SW480 (cell line): ENCODE measurements at places on chromosomes 1 and 21.

- DNase-seq = no peak
Observed at GRCh38 chr1:117562581-117563491, 43.0 kb upstream of the TENT5C start.

DNA sequence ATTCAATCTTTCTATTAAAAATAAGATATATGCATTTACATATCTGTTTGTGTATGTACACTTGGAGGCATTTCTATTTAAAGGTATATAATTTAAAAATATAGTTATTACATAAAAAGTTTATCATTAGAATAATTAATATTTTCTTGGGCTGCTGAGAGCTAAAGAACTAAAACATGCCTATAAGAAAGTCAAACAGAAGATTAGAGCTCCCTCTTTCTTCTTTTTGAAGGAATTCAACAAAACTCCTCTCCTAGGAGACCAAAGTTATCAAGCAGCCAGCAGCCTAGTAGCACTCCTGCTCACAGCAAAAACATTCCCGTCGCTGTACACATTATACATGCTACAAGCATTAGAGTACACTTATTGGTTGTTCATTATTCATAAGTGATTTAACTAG, 216.4 kb downstream of the VAV3 start:
- peak; percentile 11 for DNase-seq

GRCh38 chr1:112563341-112563740, 54.6 kb downstream of the WNT2B start:
- DNase-seq = no peak

GRCh38 chr1:229042482-229042881, 228.4 kb upstream of the RAB4A start:
- no peak for DNase-seq

- no peak for DNase-seq
Observed at GRCh38 chr1:44313265-44313918, 41.7 kb downstream of the ERI3 start.

GRCh38 chr1:153404086-153404635, 12.2 kb upstream of the S100A7A start:
- DNase-seq = no peak

- DNase-seq = no peak
Observed at GRCh38 chr1:203627851-203628200, 1.2 kb downstream of the ATP2B4 start.

DNA sequence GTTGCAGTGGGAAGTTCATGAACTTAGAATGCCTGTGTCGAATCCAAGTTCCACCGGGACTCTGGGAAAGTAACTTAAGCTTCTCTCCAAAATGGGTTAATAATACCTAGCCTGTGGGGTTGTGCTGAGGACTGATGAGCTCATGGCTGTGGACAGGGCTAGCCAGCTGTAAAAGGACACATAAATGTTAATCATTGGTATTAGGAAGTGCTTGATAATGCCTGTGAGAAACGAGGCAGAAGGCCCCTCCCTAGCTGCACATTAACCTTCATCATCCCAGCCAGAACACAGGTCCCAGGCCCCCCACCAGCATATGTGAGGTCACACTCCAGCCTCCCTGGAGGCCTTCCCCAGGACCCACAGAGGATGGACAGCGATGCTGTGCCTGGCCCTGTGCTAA, 789 bp upstream of the GJB4 start:
- no peak for DNase-seq

DNA sequence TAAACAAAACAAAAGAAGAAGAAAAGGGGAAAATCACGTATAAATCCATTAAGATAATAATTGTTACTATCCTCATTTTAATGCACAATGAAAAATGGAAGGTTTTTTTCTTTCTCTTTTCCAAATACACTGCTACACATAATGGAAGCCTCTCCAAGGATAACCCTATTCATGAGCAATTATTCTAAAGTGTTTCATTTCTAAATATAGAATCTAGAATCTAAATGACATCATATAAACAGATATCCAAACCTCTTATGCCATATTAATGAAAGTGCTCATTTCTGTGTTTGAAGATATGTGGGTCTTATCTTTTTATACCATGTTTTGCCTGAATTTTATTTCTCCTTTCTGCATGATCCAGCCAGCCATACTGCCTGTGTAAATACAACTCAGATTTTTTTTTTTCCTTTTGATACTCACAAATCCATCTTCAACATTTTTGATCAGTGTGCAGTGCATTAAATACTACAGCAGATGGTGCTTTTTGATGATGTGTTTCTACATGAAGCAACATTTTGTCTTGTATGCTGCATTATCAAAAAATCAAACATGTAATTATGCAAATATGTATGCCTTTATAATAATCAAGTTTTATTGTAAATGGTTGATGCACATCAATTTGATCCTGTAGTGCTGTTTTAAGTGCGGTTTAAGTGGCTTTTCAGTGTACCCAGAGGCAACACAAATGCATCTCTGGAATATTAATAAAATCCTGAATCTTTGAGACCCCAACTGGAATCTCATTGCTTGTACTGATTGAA, 625.6 kb upstream of the PTBP2 start:
- no peak for DNase-seq

GRCh38 chr21:14491269-14491681, 54.8 kb downstream of the SAMSN1 start:
- no peak for DNase-seq

DNA sequence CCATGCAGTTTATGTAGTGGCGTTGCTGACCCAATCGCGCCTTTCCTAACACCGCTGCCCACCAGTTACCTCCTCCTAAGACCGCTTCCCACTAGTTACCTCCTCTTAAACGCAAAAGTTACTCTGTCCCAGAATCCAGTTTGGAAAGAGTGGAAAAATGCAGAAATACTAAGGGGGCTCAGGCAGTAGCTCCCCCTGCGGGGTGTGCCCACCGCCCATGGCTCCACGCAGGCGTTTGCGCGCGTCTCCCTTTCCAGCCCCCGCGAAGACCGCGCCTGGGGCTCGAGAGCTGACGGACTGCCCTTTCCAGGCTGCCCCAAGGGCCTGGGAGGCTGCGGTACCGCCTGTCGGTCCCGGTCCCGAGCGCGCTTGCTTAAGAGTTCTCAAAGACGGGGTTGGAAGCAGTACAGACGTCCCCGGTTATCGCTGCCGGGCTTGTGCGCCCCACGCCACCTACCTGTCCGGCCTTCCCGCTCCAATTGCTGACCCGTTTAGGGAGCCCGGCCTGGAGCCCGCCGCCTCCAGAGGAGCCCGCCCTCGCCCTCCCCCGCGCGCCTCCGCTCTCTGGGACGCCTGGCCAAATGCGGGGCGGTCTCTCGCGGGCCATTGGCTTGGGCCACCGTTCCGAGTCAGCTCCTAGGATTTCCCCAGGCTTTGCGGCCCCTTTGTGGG, 414.1 kb upstream of the ESRRG start:
- DNase-seq = no peak

GRCh38 chr1:223110952-223111351, 32.1 kb downstream of the TLR5 start:
- no peak for DNase-seq

DNA sequence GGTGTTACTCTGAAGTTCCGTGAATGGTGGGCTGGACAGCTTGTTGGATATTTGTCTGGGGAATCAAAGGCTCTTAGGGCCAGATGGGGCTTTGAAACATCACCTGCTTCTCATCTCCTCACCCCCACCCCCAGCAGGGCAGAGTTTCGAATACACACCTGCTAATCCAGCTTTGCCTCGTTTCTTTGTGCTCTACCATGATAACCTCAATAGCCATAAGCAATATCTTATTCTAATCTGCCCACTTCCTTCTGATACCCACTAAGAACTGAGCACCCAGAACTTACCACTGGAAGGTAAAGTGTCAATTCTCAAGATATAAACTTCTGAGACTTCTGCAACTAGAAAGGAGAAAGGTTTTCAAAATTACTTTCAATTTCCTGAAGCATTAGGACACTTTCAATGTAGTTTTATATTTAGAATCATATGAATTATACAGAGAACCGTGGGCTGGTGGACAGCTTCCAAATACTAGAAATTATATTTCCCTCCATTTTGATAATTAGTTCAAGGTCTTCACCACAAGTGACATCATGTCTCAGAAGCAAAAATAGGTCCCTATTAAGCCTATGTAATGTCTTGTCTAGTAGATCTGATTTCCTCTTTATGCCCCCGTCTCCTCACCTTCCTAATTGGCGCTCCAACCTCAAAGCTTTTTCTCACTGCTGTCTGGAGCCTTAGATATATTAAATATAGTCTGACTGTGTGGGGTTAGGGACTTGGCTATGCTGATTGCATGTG, 64.4 kb upstream of the NEK2 start:
- no peak for DNase-seq

- DNase-seq = no peak
Observed at GRCh38 chr1:151711044-151711800, 5.4 kb downstream of the CELF3 start.

GRCh38 chr1:4019606-4020331, 119.7 kb upstream of the C1orf174 start:
- DNase-seq = no peak

GRCh38 chr1:206081856-206082255, 28.9 kb downstream of the RHEX start:
- no peak for DNase-seq

DNA sequence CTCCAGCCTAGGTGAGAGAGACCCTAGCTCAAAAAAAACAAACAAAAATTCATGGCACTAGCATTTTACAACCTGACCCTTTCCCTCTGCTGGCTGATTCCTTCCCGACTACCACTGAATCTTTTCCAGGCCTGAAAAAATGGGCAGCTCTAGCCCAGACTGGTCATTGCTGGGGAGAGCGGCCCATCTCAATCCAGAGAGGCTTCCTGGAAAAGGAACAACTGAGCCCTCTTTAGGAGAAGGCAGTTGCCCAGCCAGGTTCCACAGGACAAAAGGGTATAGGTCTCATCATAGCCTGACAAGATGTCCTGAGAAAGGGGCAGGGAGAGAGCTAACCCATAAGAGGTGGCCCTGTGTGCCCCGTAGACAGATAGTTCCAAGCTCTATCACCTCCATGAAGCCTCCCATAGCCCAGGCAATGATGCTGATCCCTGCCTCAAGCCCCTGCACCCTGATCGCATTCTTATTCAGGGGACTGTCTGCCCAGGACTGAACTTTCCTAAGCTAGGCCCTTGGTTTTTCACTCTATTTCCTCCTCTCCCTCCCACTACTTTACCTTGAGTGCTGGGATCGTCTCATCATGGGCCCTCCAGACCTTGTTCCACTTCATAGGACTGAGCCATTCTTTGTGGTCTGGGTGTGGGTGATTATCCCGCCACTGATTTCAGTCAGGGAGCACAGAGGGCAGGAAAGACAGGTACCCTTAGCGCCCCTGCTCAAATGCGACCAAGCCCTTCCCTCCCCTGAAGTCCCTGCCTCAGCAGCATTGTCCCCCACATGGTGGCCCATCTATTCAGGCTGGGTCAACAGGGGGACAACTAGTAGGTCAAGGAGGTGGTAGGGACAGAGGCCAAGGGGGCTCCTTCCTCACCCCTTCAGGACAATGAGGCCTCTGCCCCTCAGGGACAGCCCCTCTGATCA, 18.2 kb downstream of the RHBG start:
- no peak for DNase-seq

DNA sequence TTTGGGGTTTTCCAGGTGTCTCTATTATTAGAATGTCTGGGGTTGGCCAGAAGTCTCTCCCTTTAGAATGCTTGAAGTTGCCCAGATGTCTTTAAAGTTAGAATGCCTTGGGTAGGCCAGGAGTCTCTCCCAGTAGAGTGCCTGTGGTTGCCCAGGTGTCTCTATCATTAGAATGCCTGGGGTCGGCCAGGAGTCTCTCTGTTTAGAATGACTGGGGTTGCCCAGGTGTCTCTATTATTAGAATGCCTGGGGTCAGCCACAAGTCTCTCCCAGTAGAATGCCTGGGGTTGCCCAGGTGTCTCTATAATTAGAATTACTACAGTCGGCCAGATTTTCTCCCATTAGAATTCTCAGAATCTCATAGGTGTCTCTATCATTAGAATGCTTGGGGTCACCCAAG, 55.2 kb downstream of the RNF187 start:
- no peak for DNase-seq

DNA sequence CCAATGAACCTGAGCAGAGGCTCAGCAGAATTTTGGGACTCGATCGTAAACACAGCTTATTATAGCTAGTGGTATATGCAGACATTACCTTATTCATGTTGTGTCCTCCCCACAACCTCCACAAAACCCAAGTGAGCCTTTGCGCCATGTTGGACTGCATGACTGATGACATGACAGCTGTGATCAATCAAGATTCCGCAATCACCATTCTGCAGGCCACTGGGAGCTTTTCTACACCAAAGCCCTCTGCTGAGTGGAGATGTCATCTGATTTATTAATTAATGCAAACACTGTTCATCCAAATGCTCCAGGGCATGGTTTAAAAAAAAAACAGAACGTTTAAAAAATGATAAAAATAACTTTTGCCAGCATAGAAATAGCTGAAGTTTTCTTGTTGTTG, 7.9 kb upstream of the SRP9 start:
- no peak for DNase-seq

GRCh38 chr1:61631436-61631835, 93.5 kb downstream of the TM2D1 start:
- no peak for DNase-seq

DNA sequence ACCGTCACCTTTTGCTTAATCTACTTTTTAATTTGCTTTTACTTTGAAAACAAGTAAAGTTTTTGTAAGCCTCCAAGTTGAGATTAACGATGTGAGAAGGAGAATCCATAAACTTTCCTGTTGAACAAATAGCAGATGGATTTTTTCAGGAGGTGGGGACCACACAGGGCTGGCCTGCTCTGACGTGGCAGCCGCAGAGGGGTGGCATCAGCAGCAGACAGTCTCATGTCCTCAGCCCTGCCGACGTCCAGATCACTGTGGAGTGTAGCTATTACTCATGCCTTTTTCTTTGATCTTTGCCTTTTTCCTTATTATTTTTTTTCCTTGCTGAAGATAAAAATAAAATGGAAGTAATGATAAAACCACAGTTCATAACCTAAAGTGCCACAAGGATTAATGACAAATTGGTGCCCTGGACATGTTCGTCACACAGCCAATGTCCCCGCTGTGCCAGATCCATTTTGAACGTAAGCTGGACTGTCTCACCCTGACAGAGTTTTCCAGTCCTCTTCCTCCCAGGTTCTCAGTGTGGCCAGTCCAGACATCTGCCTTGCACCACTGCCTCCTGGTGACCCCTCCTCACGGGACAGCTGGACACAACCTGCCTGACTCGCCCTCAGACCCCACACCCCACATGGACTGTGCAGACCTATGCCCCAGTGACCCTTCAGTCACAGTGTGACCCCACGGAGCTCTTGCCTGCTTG, 15.4 kb upstream of the ZBTB21 start:
- peak; percentile 49 for DNase-seq

GRCh38 chr1:108590957-108591356, 31.1 kb downstream of the EEIG2 start:
- DNase-seq = no peak

GRCh38 chr1:175433532-175434282, 241.1 kb upstream of the KIAA0040 start:
- DNase-seq = no peak

DNA sequence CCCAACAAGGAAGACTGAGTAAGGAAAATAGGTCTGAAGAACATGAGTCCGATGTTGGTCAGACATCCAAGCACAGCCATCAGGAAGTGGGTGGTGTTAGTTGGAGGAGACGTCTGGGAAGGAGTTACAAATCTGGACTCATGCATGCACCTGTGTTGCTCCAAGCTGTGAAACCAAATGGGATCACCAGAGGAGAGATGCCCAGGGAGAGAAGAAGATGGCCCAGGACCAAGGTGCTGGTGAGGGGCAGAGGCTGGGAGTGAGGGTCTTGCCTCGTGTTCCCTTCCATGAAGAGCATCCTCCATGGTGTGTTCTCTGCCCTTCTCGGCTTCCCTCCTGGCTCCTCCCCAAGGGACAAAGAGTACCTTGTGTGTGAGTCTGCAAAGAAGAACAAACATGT, 405.6 kb downstream of the NPHP4 start:
- no peak for DNase-seq
